ENCODE measurements at places on chromosomes 7 and 10.

GRCh38 chr10:15169555-15170401, 1.3 kb upstream of the NMT2 start:
- DNase-seq = peak; percentile 43

DNA sequence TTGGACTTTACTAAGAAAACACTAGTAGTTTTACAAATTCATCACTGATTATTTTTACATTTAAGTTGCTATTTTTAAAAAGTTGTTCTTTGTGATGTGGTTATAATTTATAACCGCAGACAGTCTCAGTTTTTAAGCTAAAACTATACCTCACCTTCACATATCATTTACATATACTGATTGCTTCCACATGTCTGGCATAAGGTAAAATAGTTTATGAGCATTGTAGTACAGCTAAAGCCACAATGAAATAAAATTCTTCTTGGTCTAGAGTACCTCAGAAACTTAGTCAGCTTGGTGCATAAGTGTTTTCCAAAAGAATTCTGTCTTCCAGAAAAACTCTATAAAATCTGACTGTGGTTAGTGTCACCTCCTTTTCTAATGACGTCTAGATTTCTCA, 13.0 kb downstream of the SEMA3A start:
- no peak for DNase-seq

DNA sequence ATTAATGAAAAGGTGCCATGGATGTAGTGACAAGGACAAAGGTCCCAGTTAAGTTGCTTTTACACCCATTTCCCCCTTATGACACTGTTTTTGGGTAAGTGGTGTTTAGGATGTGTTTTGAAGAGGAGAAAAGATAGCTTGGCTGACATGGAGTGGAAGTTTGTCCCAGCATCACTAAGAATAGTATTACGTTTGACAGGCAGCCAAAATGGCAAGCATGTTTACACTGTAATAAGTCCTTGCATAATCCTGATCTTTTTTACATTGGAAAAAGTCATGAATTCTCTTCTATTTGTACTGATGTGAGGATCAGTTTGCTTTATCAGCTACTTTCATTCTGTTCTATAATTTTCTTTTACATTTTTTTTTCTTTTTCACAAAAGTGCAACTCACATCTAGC, 137.8 kb downstream of the CHRM2 start:
- no peak for DNase-seq

GRCh38 chr7:13257661-13258060, 570.2 kb downstream of the ARL4A start:
- no peak for DNase-seq

- peak; percentile 37 for DNase-seq
These were observed 615 bp downstream of the ARHGAP12 start for GRCh38 chr10:31927884-31928548.

GRCh38 chr10:132549371-132549770, 11.8 kb downstream of the INPP5A start:
- no peak for DNase-seq

DNA sequence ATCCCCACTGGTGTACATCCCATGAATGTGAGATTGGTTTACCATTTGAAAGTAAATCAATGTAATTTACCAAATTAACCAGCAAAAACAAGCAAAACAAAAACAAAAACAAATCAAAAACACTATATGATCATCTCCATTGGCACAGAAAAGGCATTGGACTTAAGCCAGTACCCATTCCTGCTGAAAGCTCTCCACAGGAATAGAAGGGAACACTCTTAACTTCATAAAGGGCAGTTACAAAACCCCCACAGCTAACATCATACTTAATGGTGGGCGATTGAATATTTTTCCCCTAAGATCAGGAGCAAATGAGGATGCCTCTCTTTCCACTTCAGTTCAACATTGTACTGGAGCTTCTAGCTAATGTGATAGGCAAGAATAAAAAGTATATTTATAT, 34.1 kb downstream of the PRKG1 start:
- DNase-seq = no peak

DNA sequence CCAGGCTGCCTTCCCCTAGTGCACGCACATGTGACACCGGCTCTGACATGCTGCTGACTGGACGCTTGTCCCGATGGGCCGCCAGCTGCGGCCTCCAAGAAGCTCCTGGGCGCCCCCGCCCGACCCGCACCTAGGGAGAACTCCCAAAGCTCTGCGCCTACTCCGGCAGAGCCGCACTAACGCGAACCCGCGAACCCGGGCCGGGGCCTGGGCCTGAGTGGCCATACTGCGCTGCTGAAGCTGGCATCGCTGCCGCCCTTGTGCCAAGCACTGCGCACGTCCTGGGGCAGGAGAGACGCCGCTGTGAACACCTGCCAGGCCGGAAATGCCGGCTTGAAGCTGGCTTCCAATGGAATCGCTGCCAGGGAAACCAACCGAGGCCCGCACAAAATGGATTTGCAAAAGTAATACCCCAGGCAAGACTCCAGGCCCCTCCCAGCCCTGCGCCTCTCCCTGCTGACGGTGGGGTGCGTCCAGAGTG, 85.1 kb downstream of the WASHC2A start:
- DNase-seq = no peak

- DNase-seq = no peak
These were observed 9.3 kb downstream of the CHST12 start for GRCh38 chr7:2412587-2413201.

- no peak for DNase-seq
These were observed 303.4 kb downstream of the XPNPEP1 start for GRCh38 chr10:109619914-109620313.

DNA sequence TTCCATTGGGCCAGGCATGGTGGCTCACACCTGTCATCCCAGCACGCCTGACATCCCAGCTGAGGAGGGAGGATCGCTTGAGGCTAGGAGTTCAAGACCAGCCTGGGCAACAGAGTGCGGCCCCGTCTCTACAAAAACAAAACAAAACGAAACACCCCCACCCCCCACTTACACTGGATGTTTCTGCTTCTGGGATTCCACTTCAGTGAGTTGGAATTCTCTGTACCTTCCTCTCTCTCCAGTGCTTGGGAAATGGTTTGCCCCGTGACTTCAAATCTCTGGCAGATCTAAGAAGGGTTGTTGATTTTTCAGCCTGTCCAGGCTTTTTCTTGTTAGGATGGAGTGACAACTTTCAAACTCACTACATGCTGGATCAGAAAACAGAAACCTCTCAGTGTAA, 106.9 kb downstream of the ANLN start:
- DNase-seq = no peak

DNA sequence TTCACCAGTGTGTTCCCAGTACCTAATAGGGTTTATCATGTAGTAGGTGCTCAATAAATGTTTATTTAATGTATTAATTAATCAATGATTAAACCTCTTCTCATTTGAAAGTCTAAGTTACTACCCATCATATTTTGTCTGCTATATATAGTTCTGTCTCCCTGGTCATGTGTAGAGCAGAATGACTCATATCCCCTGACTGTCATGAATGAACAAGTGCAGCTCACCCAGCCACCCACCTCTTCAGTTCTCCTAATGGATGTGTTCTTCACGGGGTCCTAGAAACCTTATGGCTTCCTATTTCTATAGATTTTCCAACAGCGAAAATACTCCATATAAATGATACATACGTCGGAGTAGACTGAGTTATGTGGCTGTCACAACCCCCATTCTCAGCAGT, 64.5 kb downstream of the HIF1AN start:
- no peak for DNase-seq

DNA sequence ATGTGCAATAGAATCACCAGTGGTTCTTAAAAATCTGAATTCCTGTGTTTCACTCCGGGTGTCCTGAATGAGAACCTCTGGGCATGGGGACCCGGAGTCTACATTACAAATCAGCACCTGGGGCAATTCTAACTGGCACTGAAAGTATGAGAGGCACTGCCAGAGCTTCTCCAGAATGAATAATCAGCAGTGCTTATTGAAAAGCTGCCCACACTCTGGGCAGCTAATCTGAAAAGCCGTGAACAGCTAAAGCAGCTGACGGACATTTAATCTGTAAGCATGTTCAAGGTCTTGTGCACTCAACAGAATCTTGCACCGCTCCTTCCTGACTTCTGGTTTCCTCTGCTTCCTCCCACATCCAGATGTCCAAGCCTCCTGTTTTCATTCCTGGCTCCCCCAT, 113.3 kb upstream of the KIF5B start:
- no peak for DNase-seq

GRCh38 chr7:130966246-130967009, 232.4 kb upstream of the KLF14 start:
- no peak for DNase-seq

- no peak for DNase-seq
These were observed 111.7 kb downstream of the PDGFA start for GRCh38 chr7:407721-408539.

Measured in T follicular helper cell (primary cell).